ENCODE measurements at places on chromosomes 12 and 14.

DNA sequence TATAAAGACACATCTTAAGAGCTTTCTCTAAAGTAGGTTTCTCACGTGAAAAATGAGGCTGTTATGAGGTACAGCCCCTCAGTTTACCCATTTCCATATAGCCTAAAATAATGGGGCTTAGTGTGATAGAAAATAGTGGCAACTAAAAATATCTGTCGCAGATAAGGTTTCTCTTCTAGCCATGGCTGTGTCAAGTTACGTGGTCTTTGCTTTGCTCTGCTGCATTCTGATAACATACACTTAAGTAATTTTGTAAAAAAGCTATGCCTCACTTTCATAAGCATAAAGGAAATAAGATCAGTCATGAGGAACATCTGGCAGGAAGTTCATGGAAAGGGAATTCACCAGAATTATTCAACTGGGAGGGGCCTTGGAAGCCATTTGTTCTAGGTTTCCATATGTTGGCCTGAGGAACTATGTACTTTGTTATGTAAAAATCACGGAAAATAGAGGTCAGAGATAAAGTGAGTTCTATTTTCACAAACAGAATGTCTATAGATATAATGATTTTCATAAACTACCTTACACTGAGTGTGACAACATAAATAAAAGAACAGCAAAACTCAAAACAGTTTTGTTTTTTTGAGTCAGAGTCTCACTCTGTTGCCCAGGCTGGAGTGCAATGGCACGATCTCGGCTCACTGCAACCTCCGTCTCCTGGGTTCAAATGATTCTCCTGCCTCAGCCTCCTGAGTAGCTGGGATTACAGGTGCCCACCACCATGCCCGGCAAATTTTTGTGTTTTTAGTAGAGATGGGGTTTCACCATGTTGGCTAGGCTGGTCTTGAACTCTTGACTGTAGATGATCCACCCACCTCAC, 195.6 kb upstream of the KRR1 start:
- DNase-seq, result no peak

DNA sequence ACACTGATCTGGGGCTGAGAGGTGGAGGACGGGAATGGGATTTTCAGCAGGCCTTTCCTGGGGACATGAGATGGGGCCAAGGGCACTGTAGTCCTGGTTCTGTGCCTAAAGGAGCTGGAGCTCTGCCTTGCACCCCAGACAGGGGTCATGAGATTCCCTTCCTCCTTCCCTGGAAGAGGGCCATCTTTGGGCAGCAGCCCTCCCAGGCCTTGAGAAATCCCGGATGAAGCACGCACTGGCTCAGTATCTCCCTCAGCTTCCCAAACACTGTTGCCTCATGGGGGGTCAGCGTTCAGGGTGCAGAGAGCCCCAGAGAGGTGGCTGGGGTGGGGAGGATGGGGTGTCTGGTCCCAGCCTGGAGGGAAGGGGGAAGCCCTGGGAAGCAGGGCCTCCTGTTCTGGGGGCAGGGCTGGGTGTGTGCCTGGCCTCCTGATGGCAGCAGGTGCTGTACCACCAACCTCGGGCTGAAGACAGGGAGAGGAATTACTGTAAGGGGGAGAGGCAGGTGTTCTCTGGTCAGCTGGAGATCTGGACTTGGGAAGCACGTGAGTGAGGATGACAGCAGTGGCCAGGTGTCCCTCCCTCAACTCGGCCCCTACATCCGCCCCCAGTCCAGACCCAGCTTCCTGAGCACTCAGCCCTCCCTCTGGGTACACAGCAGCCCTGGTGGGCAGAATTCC, 8.4 kb upstream of the NR4A1 start:
- no peak for DNase-seq

GRCh38 chr12:119547001-119547400, 46.6 kb upstream of the TMEM233 start:
- no peak for DNase-seq

DNA sequence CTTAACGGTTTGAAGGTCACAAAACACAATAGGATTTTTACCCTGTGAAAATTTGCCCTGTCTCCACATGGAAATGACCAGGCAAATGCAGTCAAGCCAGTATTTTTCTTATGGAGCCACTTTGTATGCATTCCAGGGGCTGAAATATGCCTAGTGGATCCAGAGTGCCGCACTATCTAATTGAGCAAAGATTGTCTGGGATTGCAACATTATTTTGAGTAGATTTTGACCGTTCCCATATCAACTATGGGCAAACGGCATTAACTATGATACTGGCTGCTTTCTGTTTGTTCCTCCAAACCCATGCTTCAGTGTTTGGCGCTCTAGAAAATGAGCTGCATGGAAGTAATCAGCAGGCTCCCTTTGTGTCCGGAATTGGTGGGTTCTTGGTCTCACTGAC, 223.0 kb downstream of the BTG1 start:
- DNase-seq, result no peak

DNA sequence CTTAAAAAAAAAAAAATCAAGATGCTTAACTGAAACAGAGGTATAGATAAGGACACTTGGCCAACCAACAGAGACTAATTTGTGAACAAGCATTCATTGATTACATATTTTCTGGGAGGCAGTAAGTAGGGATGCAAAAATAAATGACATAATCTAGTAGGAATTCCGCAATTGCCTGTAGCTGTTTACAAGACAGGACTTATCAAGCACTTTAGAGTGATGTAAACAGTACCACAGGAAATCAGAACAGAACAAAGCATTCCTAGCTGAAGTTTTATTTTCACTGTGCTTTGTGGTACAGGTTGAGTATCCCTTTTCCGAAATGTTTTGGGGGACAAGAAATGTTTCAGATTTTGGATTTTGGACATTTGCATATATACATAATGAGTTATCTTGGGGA, 68.2 kb upstream of the FGD4 start:
- no peak for DNase-seq

DNA sequence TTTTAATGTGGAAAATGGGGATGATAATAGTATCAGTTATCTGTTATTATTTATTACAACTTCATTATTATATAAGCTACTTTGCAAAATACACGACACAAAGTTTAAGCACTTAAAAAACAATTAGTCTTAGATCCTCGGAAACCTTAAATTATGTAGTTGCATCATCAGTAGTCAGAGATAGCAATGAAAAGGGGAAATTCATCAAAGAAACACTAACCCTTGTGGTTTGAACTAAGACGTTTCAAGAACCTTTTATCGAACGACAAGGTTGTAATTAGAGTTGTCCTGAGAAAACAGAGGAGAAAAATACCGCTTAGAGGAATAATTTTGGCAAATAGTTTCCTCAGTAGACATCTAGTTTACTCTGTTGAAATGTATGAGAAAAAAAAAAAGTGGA, 198.5 kb downstream of the PTPRO start:
- no peak for DNase-seq

DNA sequence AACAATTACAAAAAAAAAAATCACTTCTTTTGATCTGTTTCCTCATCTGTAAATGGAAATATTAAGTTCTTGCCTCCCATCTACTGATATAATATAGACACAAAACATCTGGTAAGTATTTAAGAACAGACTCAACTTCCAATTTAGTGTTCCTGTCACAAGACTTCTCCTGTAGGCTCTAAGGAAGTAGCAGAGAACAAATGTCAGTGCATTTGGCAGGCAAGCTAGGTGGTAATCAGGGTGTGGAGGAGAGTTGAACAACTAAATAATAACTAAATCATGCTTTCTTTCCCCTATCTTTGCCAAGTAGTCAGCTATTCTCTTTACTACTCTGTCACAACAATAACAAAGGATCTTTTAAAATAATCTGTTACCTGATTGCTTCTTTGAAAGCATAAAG, 22.1 kb downstream of the BAZ1A start:
- DNase-seq, result no peak

- no peak for DNase-seq
Observed at GRCh38 chr14:87898301-87898700, 94.7 kb downstream of the GALC start.

- no peak for DNase-seq
Observed at GRCh38 chr12:116360579-116361413, 83.3 kb upstream of the MED13L start.

DNA sequence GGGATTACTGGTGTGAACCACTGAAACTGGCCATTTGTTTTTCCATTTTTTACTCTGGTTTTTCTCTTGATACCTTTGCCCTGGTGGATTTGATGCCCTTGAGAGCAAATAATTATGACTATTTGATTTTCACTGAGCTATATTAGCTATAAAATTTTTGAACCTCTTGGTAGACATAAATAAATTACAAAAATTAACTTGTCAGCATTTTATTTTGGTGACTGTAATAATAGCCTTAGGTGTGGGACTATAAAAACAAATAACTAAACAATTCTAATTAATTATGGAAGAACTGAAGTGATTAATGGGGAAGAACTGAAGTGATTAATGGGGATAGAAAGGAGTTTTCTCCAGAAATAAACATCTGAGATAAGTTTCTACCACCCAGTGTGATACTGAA, 62.7 kb downstream of the CAND1 start:
- no peak for DNase-seq

DNA sequence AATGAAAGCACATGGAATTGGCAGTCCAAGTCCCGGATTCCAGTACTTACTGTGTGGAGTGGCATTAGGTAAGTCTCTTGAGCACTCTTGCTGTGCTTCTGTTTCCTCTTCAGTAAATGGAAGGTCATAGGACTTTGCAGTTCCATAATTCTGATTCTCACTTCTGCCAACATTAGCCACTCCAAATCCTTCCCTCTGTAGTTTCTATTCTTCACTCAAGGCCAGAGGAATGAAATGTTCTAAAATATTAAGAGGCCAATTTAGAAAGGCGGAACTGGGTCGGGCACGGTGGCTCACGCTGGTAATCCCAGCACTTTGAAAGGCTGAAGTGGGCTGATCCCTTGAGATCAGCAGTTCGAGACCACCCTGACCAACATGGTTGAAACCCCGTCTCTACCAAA, 19.8 kb upstream of the SLC5A8 start:
- DNase-seq, result no peak

GRCh38 chr14:105487986-105488777, 1.5 kb downstream of the CRIP1 start:
- DNase-seq, result no peak

GRCh38 chr12:49806321-49806813, 21.8 kb downstream of the NCKAP5L start:
- no peak for DNase-seq

- DNase-seq, result no peak
Observed at GRCh38 chr12:46358791-46359666, 13.5 kb downstream of the SLC38A2 start.
